Kidney (tissue), 22 donors: ENCODE measurements at places on chromosomes 1 and 21. TPM values are rescaled to one million over a fixed set of nuclear protein-coding genes. Genes with fewer than 3 reads are reported as not detected.

DNA sequence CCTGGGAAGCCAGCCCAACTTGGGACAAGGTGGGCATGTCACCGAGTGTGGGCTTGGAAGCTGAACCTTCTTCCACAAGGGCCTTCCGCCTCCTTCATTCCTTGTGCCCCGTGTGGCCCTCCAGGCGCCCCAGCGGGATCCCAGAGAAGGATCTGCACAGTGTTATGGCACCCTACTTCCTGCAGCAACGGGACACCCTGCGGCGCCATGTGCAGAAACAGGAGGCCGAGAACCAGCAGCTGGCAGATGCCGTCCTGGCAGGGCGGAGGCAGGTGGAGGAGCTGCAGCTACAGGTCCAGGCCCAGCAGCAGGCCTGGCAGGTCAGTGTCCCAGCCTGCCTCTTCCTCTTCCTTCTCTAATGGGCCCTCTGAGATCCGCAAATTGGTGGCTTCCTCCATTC is 5.8 kb upstream of the BGLAP start:
- H3K27ac ChIP-seq: no peak overlapping the region
- no peak overlapping the region for H3K4me3 ChIP-seq
- no peaks in the 10 kb centered on the region for H3K27me3 ChIP-seq
- DNase-seq: no peak

The KRTAP19-3 gene
- not detected for total RNA-seq

GRCh38 chr1:155698382-155699038 is 9.6 kb downstream of the DAP3 start:
- peaks cover 3% of the 10 kb centered on the region for H3K4me1 ChIP-seq
- H3K27me3 ChIP-seq: no peaks in the 10 kb centered on the region
- no peak for DNase-seq
- H3K4me3 ChIP-seq: no peak overlapping the region

GRCh38 chr1:33384040-33384812 is 46.7 kb downstream of the PHC2 start:
- no peak overlapping the region for H3K4me3 ChIP-seq
- H3K36me3 ChIP-seq: no peaks in the 10 kb centered on the region
- DNase-seq: no peak
- H3K4me1 ChIP-seq: peaks cover 13% of the 10 kb centered on the region
- H3K27ac ChIP-seq: no peak overlapping the region
- H3K27me3 ChIP-seq: no peaks in the 10 kb centered on the region

- no peak overlapping the region for H3K4me3 ChIP-seq
- no peak overlapping the region for H3K27ac ChIP-seq
- H3K4me1 ChIP-seq: no peaks in the 10 kb centered on the region
- H3K27me3 ChIP-seq: no peaks in the 10 kb centered on the region
- DNase-seq: no peak
- H3K36me3 ChIP-seq: no peaks in the 10 kb centered on the region
Observed at GRCh38 chr1:36787312-36787913, 246.9 kb downstream of the GRIK3 start.

DNA sequence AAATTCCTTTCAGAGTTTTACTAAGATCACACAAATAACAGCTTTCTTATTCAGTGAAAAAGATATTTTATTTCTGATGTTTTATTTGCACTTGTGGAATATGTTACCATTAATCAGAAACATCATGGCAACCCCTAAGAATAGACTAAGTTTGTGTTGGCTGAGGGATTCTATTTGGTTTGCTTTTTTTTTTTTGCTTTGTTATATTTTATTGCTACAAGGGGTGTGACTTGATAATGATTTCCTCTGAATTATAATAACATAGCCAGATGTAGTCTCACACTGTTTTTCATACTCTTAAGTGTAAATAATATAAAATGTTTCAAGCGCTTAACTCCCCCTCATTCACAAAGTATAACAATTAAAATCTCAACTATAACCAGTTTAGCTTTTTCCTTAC is 20.0 kb downstream of the GLRX2 start:
- H3K4me1 ChIP-seq: no peaks in the 10 kb centered on the region
- H3K4me3 ChIP-seq: no peak overlapping the region
- no peak for DNase-seq
- H3K27me3 ChIP-seq: no peaks in the 10 kb centered on the region
- peaks cover 18% of the 10 kb centered on the region for H3K36me3 ChIP-seq

DNA sequence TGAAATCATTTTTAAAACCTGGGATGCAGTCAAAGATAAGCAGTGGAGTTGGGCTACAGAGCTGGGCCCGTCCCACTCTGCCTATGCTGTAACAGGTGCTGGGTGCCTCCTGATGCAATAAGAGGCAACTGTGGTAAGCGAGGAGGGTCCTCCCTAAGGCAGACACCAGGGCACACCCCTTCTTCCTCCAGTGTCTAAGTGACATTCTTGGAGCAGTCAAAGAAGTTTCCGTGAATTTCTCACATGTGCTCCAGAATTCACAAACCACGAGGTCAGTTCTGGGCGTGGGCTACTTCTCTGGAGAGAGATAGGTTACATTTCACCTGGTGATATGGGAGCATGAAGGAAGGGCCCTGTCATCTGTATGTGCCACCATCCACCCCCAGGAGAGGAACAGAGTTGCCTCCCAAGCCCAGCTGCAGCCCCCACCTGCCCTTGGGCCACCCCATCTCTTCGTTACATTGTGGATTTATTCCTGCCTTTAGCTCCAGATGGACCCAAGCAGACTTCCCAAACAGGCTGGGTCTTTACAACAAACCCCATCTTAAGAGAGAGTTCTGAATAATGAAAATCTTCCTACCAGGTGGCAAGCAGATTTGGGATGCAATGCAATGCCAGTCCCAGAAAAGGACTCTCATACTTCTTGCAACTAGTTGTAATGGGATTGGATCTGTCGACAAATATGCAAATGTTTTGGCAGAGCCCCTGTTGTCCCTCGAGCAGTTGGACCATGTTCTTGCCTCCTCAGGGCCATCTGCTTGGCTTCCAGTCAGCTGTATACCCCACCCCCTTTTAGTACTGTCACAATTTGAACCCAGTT is 82.5 kb upstream of the CNTN2 start:
- H3K4me1 ChIP-seq: no peaks in the 10 kb centered on the region
- no peak overlapping the region for H3K4me3 ChIP-seq
- no peak for DNase-seq
- H3K36me3 ChIP-seq: no peaks in the 10 kb centered on the region

GRCh38 chr1:47536646-47537118 is 98.8 kb downstream of the FOXD2 start:
- no peak for DNase-seq
- no peaks in the 10 kb centered on the region for H3K36me3 ChIP-seq
- no peaks in the 10 kb centered on the region for H3K27me3 ChIP-seq
- no peak overlapping the region for H3K27ac ChIP-seq

GRCh38 chr1:88595355-88596002 is 88.6 kb upstream of the PKN2 start:
- no peaks in the 10 kb centered on the region for H3K4me1 ChIP-seq
- no peak overlapping the region for H3K4me3 ChIP-seq
- H3K27ac ChIP-seq: no peak overlapping the region
- no peaks in the 10 kb centered on the region for H3K27me3 ChIP-seq
- no peak for DNase-seq
- no peaks in the 10 kb centered on the region for H3K36me3 ChIP-seq

DNA sequence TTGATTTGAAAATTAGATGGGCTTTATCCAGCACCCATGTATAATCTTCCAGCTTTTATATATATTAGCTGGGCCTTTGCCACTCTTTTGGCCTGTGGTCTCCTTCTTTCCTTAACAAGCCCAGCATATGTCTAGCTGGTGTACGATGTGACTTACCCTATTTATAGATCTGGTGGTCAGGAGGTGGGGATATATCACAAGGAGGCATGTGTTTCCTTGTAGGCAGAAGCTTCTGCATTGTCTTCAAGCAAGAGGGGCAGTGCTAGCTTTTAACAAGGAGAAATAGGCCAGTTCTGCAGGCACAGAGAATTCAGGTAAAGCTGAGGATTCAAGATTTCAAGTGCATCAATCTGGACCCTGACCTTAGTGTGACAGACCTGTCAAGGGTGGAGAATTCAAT is 38.0 kb upstream of the DNASE2B start:
- no peaks in the 10 kb centered on the region for H3K36me3 ChIP-seq
- no peaks in the 10 kb centered on the region for H3K4me1 ChIP-seq
- no peak overlapping the region for H3K4me3 ChIP-seq
- no peaks in the 10 kb centered on the region for H3K27me3 ChIP-seq
- no peak overlapping the region for H3K27ac ChIP-seq

The FMN2 gene
- 0.06 TPM for total RNA-seq

- H3K4me3 ChIP-seq: no peak overlapping the region
- no peaks in the 10 kb centered on the region for H3K36me3 ChIP-seq
Observed at GRCh38 chr1:30768830-30769718, 11.5 kb upstream of the LAPTM5 start.

The C1orf210 gene
- 21.1 TPM for total RNA-seq

DNA sequence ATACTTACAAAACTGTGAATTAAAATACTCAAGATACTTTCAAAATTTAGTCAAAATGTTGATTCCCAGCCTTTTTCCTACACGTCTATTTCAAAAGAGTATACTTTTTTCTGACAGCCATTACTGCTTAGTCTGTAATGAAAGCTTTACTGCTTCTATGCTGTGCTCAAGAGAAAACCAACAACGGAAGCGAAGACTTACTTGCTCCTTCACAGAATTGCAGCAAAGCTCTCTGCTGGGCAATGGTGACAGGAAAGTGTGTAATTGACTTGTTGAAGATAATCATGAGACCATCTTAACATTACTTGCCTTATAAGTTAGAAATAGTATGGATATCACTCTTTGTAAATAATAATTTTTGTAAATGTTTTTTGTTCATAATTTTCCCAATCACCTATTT is 1.7 kb upstream of the DYNLT5 start:
- H3K36me3 ChIP-seq: no peaks in the 10 kb centered on the region
- no peak overlapping the region for H3K4me3 ChIP-seq
- H3K4me1 ChIP-seq: no peaks in the 10 kb centered on the region
- peaks cover 2% of the 10 kb centered on the region for H3K27me3 ChIP-seq

The SMCP gene
- not detected for total RNA-seq

DNA sequence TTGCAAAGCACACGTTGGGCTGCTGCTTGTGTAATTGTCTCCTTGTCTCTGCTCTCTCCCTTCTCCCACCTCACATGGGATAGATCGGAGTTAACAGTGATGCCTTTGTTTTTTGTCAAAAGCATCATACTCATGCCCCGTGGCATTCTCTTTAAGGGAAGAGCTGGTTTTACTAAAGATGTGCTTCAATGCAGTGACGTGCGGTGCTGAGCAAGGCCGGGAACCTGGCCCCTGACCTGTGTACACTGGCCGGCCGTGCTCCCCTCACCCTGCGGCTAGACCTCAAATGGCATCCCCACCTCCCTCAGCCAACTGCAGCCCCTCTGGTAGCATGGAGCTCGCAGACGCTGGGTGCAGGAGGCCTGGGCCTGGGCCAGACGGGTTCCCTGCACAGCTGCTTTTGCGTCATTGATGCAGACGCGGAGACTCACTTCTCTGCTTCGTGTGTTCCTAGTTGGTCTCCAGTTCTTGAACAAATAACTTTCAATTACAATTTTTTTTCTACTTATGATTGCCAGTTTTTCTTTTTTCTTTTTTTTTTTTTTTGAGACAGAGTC is 19.9 kb downstream of the AGPAT3 start:
- no peaks in the 10 kb centered on the region for H3K27me3 ChIP-seq
- no peak for DNase-seq
- no peaks in the 10 kb centered on the region for H3K4me1 ChIP-seq
- H3K27ac ChIP-seq: peak overlapping the region; percentile 10
- H3K4me3 ChIP-seq: no peak overlapping the region

DNA sequence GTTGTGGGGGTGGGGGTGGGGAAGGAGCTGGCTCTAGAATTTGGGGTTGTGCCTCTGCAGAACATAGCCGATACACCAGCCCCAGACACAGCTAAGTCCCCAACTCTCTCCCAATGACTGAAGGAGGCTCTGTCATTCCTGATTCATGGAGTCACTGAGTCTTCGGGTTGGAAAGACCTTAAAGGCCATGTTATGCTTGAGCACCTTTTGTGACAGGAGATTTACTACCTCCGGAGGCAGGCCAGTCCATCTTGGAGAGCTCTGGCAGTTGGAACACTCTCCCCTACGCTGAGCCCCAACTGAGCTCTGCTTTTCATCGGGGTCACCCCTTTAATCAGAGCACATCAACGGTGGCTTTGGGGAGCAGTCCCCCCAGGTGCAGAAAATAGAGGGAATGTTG is 284.4 kb upstream of the GJB5 start:
- no peak overlapping the region for H3K27ac ChIP-seq
- DNase-seq: no peak
- no peaks in the 10 kb centered on the region for H3K4me1 ChIP-seq
- peaks cover 5% of the 10 kb centered on the region for H3K27me3 ChIP-seq

DNA sequence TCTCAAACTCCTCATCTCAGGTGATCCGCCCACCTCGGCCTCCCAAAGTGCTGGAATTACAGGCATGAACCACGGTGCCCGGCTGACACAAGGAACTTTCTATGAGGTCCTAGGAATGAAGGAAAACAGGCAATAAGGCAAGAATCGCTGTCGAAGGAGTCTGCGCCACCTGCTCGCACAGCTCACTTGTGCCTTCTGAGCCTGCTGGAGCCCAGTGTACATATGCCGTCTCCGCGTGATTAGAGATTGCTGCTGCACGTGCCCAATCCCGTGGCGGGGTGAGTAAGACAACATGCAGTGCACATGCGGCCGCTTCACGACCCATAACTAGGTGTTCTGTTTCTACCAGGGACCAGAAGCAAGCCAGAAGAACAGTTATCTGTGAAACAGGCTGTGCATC is 24.3 kb downstream of the H3-3A start:
- no peak overlapping the region for H3K27ac ChIP-seq
- H3K4me1 ChIP-seq: peaks cover 4% of the 10 kb centered on the region
- no peaks in the 10 kb centered on the region for H3K36me3 ChIP-seq
- H3K4me3 ChIP-seq: no peak overlapping the region

GRCh38 chr1:190579552-190580193 is 102.0 kb upstream of the BRINP3 start:
- no peaks in the 10 kb centered on the region for H3K4me1 ChIP-seq
- H3K4me3 ChIP-seq: no peak overlapping the region
- no peaks in the 10 kb centered on the region for H3K36me3 ChIP-seq
- no peaks in the 10 kb centered on the region for H3K27me3 ChIP-seq
- H3K27ac ChIP-seq: no peak overlapping the region

- H3K36me3 ChIP-seq: peaks cover 16% of the 10 kb centered on the region
- DNase-seq: no peak
- H3K27me3 ChIP-seq: no peaks in the 10 kb centered on the region
- no peaks in the 10 kb centered on the region for H3K4me1 ChIP-seq
- H3K4me3 ChIP-seq: no peak overlapping the region
Observed at GRCh38 chr1:244053831-244054230, 2.7 kb downstream of the ZBTB18 start.

The TAL1 gene
- 6.5 TPM for total RNA-seq

The GLIS1 gene
- 3.3 TPM for total RNA-seq

- no peak for DNase-seq
- H3K36me3 ChIP-seq: no peaks in the 10 kb centered on the region
- H3K4me1 ChIP-seq: no peaks in the 10 kb centered on the region
- H3K27me3 ChIP-seq: no peaks in the 10 kb centered on the region
- peak overlapping the region; percentile 95 for H3K27ac ChIP-seq
Observed at GRCh38 chr1:150875197-150876118, 941 bp downstream of the ARNT start.

GRCh38 chr1:3423245-3423829 is 31.1 kb upstream of the ARHGEF16 start:
- H3K27me3 ChIP-seq: peaks cover 7% of the 10 kb centered on the region
- no peak overlapping the region for H3K4me3 ChIP-seq
- no peaks in the 10 kb centered on the region for H3K36me3 ChIP-seq
- peak overlapping the region; percentile 57 for H3K27ac ChIP-seq
- DNase-seq: no peak
